ENCODE measurements at places on chromosomes 12 and 14. TPM values are rescaled to one million over a fixed set of nuclear protein-coding genes. Genes with fewer than 3 reads are reported as not detected.

The SSTR1 gene
- total RNA-seq = not detected

The KLRC2 gene
- 23.4 TPM for total RNA-seq

The OVCH1 gene
- not detected for total RNA-seq

The KRT6C gene
- not detected for total RNA-seq

The CD4 gene
- total RNA-seq = 5.4 TPM

The C12orf50 gene
- total RNA-seq = not detected

The LRRIQ1 gene
- not detected for total RNA-seq

The CELA1 gene
- not detected for total RNA-seq

The CLEC4A gene
- total RNA-seq = not detected

The KRT82 gene
- total RNA-seq = not detected

The CLEC4C gene
- total RNA-seq = not detected

The LRTM2 gene
- not detected for total RNA-seq

GRCh38 chr12:89414322-89414721, 62.0 kb upstream of the DUSP6 start:
- DNase-seq = no peak

- DNase-seq = no peak
Observed at GRCh38 chr12:132140918-132141841, 2.9 kb downstream of the DDX51 start.

DNA sequence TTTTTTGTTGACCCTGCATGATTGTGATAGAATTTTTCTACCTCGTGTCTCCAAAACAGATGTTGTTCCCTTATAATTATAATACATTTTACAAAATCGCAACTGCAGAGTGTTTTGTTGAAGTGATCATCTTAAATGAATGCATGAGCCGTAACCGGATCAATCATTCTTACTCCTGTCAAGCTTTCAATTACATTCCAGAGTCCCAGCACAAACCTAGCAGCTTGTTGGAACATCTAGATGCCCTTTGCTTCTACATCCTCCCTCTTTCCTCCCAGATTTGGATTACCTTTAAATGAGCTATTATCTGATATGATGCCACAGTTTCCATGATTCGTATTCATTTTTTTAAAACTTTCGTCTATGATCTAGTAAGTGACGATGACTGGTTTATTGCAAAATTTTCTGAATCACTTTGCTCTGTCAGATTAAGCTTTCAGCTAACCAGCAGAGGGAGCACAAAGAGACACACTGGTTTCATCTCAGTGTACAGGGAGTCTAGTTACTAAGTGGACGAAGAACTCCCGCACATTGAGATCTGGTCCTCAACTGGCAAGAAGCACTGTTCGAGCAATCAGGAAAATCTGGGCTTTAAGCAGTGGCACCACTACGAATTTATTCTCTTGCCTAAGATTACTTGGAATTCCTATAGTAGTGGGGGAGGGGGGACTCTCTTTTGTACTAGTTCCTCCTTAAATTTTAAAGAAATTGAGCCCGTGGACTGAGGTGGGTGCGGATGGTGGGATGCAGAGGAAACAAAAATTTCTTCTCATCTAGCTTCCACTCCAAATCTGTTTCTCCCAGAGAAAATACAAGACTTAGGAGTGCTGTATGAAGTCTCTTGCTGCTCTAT, 40.9 kb downstream of the TSHR start:
- DNase-seq = no peak

DNA sequence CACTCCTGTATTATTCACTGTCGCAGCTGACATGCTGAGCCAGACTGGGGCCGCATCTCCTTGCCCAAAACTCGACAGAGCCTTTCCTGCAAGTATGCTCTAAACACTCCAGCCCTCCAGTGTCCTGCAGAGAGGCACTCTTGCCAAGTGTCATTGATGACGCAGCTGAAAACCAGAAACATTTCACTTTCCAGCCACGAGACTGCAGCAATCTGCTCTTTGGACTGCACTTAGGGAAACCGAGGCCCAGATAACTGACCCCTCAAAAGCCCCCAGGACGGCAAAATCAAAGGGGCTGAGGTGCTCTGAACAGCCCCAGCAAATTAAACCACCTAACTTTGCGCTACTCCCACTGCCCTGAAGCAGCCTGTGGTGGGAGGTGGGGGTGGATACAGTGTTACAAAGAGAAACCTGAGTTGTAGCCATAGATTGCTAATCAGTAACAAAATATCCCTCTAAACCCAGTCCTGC, 2.6 kb downstream of the CCDC85C start:
- no peak for DNase-seq

DNA sequence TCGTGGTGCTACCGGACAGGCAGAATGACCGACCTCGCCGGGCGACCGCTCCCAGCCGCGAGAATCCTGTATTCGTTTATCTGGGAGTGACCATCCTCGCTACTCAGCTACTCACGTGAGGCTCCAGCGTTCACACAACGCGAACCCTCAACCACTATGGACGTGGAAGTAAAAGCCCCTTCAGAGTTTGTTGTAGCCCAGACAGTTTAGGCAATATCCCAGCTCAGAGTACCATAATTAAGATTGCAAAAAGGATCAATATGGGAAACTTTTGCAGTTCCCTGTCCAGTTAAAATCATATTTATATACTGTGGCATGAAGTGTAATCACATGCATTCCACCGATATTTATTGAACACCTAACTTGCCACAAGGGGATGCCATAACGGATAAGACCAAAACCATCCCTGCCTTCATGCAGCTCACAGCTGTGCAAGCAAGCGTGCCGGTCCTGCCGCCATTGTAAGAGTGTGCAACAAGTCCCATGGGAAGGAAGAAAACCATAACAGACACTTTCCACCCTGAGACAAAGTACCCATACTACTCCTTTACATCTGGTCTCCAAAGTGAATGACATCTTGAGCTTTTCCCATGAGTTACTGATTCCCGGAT, 938 bp upstream of the MAX start:
- no peak for DNase-seq

DNA sequence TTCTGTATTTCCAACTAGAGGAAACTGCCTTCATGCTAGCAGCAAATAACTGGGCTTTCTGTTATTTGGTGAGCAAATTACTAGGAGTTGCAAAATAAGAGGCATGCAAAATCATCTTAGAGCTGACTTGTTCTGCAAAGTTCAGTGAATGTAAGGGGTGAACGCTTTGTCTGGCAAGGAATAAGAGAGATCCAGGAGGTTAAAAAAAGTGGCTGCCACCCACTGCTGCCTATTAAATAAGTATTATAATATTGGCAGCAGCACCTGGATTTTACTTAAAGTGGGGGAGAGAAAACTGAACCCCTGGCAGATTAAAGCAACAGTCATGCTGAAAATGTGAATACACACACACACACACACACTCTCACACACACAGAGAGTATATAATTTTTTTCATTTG, 557.0 kb downstream of the FLRT2 start:
- DNase-seq = no peak

- DNase-seq = no peak
Observed at GRCh38 chr12:53214687-53215455, 7.8 kb upstream of the ITGB7 start.

DNA sequence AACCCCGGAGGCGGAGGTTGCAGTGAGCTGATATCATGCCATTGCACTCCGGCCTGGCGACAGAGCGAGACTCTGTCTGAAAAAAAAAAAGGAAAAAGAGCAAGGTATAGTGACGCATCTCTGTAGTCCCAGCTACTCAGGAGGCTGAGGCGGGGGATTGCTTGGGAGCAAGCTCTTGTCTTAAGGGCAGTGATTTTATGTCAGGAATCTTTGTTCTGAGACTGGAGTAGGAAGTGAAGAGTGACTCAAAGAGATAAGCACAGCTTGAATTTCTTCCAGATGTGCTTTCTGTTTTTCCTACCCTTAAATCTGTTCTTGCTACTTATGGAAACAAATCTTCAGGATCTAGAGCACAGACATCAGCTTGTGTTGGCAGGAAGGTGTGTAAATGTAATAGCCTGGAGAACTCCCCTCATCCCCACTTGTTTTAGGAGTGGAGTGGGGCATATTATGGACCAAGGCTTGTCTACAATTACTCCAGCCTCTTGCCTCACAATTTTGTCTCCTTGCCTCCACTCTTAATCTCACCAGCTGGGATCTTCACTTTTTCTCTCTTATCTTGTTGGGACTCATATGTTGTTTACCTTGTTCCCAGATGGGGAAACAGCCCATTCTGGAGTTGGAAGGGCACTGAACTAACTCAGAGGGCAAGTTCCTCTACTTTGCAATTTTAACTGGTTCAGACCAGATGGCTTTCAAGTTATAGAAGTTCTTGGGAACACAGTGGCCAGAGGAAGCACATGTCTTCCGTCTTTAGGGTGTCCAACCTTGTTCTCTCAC, 7.5 kb downstream of the TMED2 start:
- no peak for DNase-seq

DNA sequence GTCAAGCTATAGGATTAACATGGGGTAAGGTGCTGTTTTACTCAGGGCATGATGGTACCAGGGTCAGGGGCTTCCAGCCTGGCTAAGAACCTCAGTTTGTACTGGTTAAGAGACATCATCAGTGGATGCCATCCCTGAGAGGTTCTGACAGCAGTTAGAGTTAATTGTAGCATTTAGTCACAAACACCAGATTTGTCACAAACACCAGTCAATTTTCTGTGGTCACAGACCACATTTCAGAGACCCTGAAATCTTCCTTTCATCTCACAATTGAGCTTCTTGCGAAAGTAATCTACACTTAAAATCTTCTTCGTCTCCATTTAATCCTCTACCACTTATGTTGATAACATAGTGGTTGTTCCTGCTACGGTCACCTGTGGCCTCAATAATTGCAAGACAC, 143.0 kb upstream of the EGLN3 start:
- DNase-seq = no peak

Data from natural killer cell treated with Interleukin-12 subunit alpha and Interleukin-12 subunit beta and Interleukin-15 and Interleukin-18, amount 100 ng/mL, for 72 hours (primary cell).